ENCODE measurements at places on chromosomes 11 and 22.

DNA sequence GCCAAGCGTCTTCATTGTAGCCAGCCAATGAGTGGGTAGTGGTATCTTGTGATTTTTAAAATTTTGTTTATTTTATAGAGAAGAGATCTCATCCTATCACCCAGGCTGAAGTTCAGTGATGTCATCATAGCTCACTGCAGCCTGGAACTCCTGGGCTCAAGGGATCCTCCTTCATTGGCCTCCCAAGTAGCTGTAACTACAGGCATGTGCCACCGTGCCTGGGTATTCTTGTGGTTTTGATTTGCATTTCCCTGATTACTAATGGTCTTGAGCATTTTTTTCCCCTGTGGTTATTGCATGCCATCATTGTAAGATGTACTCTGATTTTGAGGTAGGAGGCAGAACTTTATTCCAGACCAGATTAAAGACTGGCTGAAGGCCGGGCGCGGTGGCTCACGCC is 2.4 kb upstream of the DENND6B start:
- DNase-seq, result no peak

GRCh38 chr11:128955636-128956035 is 13.0 kb upstream of the TP53AIP1 start:
- no peak for DNase-seq

DNA sequence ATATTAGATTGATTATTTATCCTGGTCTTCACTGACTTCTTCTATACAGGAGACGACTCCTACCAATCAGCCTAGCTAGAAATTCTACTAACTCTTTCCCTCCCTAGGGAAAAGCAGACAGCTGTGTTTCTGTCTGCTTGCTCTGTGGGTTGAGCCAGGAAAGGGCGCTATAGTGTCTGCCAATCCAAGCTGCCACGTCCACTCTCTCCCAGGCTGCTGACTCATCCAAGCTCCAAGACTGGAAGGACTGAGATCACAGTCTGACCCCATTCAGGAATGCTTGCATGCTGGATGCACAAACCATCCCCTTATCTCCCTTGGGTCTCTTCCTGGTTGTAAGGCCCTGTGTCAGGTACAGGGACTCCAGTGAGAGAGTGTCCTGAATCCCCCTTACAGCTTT is 955.6 kb downstream of the OPCML start:
- DNase-seq, result no peak

- no peak for DNase-seq
Measured at GRCh38 chr11:72569966-72570892, 104.0 kb downstream of the PDE2A start.

- DNase-seq, result no peak
Measured at GRCh38 chr22:35183917-35184316, 73.4 kb upstream of the HMGXB4 start.
